ENCODE measurements at places on chromosomes 6 and 20.

DNA sequence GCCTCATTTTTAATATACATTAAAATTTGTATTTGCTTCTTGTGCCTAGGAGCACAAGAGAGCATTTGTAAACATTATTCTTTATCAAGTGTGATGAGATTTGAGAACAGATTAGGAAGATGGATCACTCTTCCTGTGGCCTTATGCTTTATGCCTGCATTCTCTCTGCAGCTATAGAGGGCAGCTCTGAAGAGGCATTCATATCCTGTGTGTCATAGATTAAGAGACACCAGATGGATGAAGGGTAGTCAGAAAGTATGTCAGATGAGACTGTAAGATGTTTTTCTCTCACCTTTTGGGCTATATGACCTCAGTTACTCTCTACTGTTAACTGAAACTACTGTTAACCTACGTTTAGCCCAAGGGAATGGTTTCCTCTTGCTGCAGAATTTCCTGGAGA, 61.4 kb downstream of the DNAH8 start:
- DNase-seq, result peak; percentile 45

GRCh38 chr6:35602133-35602946, 86.4 kb downstream of the FKBP5 start:
- DNase-seq, result no peak

DNA sequence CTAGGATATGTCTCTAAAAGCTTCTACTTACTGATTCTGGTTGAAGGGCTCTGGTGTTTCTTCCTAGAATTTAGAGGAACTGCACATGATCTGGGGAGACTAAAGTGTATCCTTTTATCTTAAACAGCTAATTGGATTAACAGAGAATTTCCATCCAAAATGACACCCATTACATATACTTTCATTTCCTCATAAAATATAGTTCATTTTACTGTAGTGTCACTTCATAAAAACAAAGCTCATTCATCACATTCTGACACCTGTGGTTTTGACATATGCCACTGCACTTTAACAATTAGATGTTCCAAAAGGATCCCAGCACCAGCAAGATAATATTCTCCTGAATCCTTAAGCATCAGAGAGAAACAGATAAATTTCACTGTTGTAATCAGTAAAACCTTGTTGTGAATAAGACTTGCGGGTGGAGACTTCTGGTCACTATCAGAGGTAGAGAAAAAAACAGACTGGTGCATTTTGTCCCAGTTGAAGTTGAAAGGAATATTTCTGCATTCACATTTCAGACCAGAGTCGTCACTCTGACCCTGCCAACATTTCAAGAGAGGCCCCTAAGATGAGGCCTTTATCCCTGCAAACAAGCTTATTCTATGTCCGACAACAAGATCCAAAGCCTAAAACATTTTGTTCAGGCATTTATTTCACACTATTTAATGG, 175.3 kb upstream of the BMP5 start:
- no peak for DNase-seq

DNA sequence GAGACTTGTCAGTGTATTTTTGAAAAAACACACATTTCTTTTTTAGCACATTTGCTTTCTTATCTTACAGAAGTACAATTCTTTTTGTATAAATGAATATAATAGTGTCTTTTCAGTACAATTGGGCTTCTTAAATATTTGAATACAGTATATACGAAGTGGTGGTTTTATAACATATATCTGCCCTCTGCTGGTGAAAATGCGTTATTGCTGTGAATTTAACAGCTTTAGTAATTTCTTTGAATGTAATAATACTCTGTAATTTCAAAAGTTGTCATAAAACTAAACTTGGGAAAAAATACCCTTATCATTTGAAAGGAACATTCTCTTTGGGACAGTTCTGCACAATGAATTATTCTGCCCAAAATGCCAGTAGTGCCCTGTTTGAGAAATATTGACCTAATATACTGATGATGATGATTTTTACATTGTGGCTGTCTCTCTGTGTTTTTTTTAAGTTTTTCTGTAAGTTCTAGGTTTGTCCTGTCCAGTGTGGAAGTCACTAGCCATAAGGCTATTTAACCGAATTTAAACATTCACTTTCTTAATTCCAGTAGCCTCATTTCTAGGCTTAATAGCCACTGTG, 19.0 kb downstream of the SMAP1 start:
- peak; percentile 55 for DNase-seq

DNA sequence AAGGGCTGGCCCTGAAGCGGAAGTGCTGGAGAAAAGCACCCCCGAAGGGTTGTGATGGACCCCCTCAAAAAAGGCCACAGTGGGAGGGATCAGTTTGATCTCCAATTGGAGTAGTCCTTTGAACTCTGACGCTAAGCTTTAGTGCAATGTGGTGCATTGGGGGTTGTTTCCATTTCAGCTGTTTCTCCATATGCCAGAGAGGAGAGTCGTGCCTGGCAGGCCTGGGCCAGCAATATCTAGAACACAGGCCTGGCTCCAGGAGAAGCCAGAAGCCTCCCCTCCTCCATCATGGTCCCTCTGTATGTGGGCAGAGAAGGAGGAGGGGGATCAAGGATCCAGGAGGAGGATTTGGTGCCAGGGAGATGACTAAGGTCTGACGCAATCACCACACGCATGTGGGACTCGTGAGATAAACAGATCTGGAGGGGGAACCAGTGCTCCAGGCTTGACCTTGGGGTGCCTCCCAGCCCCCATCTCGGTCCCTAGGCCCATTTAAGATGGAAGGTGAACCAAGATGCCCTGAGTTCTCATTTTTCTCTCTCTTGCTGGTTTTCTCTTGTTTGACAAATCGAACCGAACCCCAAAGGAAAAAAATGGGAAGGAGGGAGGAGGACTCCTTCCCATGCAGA, 517.4 kb upstream of the JARID2 start:
- DNase-seq, result no peak

- no peak for DNase-seq
Measured at GRCh38 chr20:939606-940005, 23.5 kb upstream of the ANGPT4 start.

DNA sequence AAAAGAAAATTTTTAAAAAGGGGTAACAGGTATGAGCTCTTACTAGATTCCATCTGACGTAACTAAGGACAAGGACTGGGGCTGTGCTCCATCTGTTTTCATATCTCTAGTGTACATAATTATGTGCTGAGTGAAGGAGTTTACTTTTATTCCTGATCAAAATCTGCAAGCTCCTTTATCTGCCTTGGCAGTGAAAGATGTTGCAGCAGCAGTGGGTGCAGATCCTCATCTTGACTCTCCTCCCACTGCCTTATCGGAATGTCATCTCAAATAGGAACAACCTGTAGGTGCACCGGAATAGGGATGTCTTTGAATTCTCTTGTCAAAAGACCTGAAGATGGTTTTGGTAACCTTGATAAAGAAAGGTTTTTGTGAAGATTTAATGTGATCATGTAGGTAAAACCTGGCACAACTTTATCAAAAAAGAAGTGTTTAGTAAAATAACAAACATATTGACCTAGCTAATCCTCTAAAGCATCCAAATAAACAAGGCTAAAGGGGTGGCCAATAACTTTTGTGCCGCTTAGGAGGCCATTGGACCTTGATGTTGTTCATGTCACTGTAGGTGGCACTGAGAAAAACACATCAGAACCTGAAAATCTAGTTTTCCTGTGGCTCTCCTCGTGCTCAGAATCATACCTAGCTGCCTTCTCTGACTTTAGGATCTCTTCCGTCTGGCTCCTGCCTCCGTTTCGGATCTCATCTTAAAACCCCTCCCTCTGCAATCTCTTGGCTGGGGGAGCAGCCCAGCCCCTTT, 19.0 kb upstream of the SLC16A10 start:
- DNase-seq, result no peak

- DNase-seq, result no peak
Measured at GRCh38 chr20:36043441-36043840, 75.1 kb downstream of the CNBD2 start.

GRCh38 chr20:48766961-48767960, 60.5 kb downstream of the PREX1 start:
- DNase-seq, result no peak

- no peak for DNase-seq
Measured at GRCh38 chr6:7939184-7939863, 28.7 kb upstream of the TXNDC5 start.

- no peak for DNase-seq
Measured at GRCh38 chr6:149342525-149342924, 25.0 kb downstream of the TAB2 start.

GRCh38 chr6:151004383-151005024, 139.0 kb downstream of the MTHFD1L start:
- peak; percentile 93 for DNase-seq

- DNase-seq, result no peak
Measured at GRCh38 chr20:62011403-62011790, 54.3 kb downstream of the TAF4 start.

DNA sequence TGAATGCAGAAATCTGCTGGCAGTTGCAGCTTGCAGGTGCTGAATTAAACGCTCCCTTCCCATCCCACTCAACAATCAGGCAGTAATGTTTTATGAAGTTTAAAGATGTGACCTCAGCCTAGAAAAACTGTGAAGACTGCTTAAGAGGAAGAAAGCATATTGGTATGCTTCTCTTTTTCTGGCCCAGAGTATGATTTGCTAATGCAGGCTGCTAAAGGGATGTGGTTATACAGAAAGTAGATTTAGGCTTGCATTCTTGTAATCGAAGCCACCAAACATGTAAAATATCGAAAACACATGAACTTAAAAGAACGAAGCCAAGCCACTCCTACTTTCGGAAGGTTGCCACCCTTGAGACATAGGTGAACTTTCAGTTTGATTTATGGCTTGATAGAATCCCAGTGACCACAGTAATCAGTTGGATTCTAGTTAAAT, 40.7 kb downstream of the MAP3K5 start:
- no peak for DNase-seq

GRCh38 chr6:7938562-7939183, 28.1 kb upstream of the TXNDC5 start:
- no peak for DNase-seq

GRCh38 chr6:147759093-147759492, 250.6 kb downstream of the SAMD5 start:
- no peak for DNase-seq

DNA sequence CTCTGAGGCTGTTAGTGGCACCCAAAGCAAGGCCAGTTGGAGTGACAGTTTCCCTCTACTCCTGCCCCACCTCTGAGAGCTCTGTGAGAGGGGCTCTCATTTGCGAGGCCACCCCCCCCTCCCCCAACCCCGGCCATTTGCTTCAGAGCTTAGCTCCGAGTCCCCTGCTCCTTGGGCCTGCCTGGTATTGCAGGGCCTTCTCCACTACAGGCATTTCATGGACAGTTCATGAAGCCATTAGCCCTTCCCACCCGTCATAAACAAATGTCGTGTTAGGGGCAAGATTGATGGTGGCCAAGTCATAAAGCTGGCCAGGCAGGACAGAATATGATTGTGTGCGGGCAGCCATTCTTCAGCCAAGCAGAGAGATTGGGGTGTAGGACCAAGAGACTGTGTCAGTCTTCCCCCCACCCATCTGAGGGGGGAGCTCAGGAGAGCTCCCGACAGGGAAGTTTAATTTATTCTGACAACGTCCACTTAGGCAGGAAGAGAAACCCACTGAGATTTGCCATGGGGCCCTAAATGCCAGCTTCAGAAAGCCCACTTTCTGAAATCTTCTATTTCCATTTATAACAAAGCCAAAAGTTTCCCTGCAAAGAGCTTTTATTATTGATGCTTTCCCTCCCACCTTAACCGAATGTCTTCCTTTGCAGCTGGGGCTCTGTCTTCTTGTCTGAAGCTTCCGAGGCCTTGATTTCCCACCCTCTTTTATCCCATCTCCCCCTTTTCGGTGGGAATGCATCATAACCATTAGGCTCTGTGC, 7.2 kb downstream of the FOXC1 start:
- no peak for DNase-seq

- no peak for DNase-seq
Measured at GRCh38 chr6:161511447-161512095, 237.7 kb upstream of the AGPAT4 start.

- no peak for DNase-seq
Measured at GRCh38 chr6:47241742-47242482, 67.8 kb downstream of the TNFRSF21 start.

DNA sequence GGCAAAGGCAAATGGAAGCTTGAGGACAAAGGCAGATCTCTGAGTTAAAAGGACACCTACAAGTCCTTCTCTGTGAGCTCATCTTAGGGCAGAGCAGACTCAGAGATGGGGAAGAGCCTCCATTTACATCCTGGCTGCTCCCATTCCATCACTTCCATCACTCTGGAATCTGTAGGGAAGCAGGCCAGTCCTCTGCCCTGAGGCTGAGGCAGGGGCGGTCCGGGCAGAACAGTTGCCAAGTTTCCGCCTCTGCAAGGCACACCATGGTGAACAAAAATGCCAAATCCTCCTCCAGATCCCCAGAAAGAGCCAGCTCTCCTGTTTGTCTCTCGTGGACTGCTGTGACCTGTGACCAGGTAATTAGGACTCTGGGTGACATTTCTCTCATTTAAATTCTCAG, 209.6 kb upstream of the SSTR4 start:
- DNase-seq, result no peak

- no peak for DNase-seq
Measured at GRCh38 chr6:1263850-1264377, 48.0 kb upstream of the FOXQ1 start.

DNA sequence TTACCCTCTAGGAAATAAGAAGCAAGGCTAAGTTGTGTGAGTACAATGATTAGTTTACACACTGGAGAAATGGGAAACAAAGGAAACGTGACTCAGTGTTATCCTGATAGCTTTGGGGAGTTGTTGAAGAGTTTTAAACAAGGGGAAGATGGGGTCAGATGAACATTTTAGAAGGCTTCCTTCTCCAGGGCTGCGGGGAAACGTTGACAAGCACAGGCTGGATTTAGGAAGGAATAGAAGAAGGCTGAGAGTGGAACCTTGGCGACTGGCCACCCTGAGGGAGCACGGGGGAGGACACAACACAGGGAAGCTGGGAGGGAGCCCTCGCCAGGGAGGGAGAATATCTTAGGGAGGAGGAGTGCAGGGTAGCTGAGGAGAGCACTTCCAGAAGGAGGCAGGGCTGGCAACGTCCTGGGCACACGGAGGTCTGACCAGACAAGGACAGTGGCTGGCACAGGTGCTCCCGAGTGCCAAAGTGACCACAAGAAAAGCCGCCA, 134.7 kb downstream of the AIG1 start:
- DNase-seq, result peak; percentile 20

GRCh38 chr6:113776998-113777397, 80.1 kb upstream of the MARCKS start:
- DNase-seq, result no peak

- DNase-seq, result no peak
Measured at GRCh38 chr6:14072084-14072483, 45.5 kb upstream of the CD83 start.

DNA sequence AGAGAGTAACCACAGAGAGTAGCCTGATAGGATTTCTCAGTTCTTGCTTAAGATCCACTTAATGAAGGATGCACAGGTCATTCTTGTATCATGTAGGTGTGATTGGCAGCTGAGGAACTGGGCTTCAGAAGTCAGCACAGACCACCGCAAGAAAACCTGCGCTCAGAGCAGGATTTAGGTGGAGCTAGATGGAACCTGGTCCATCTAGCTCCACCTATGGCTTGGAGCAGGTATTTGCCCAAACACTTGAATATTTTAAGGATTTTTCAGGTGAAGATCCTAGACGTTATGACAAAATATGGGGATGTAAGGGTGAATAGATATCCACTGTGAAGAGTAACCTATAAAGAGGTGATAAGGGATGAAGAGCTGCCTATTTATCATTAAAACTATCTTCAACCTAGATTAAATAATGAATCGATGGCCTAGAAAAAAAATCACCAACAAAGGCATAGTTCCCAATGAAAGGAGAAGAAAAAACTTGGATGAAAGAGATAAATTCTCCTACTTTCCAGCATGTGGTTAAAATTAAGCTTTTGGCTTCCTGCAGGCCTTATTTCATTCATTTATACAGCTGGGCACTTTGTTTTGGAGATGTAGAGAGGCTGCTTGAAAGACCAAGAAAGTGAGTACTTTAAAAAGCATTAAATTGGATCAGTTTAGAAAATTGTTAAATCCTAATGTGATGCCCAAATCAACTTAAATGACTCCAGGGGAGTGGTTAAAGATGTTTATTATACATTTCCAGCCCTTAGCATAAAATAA, 778.4 kb upstream of the GJE1 start:
- no peak for DNase-seq

All from kidney capillary endothelial cell (primary cell).